Transverse colon (tissue), 4 donors: ENCODE measurements at places on chromosomes 5 and 9. TPM values are rescaled to one million over a fixed set of nuclear protein-coding genes. Genes with fewer than 3 reads are reported as not detected.

Gene FAM120AOS
- 84.9 TPM for total RNA-seq

Gene TLX3
- total RNA-seq = not detected

Gene C8G
- 4.3 TPM for total RNA-seq

Gene LCN12
- 8.2 TPM for total RNA-seq

Gene RLN2
- not detected for total RNA-seq

Gene CTXN3
- not detected for total RNA-seq

Gene CDC20B
- not detected for total RNA-seq
